ENCODE measurements at places on chromosomes 1 and 21.

DNA sequence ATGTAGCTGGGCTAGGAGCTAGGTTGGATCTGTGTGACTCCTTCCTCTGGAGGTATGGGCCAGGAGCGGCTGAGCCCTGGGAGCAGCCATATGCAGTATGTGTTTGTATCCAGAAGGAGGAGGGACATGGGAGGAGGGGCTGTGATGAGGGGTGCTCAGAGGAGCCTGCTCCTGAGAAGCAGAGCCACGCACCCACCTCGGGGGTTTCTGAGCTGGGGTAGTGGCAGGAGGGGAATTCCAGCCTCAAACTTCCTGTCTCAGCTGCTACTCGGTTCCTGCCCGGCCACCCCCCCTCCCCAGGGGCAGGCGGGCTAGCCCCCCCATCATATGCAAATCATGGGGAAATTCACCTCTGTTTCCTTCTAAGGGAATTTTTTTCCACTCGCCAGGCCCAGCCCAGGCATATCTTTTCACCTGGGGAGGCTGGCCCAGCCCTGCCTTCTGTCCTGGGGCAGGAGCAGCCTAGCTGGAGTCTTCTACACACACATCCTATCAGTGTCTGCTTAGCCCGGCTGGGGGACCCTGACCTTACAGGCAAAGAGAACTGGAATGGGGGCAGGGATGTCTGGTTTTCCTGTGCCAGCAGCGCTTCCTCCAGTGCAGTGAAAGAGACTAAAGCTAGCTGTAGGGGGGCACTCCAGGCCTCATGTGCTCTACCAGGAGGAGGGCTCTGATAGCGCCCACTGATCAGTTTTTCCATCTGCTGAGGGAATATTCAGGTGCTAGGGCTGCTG, 3.0 kb downstream of the ZC3H12A start:
- peak; percentile 83 for DNase-seq

DNA sequence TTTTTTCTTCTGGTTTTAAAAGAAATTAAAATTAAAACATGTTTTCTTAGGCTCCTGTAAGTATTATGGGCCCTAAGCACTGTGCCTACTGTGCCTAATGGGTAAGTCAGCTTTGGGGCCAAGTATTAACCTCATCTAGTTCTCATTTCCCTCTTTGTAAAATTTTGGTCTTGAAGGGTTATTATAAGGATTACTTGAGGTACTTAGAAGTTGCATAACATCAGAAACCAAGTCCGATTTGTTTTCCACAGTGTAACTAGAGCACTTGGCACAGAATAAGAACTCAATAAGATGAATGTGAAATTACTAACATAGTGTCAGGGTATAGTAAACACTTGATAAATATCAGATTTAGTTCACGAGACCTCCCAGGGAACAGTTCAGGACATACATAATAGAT, 16.4 kb upstream of the OSBPL9 start:
- no peak for DNase-seq

DNA sequence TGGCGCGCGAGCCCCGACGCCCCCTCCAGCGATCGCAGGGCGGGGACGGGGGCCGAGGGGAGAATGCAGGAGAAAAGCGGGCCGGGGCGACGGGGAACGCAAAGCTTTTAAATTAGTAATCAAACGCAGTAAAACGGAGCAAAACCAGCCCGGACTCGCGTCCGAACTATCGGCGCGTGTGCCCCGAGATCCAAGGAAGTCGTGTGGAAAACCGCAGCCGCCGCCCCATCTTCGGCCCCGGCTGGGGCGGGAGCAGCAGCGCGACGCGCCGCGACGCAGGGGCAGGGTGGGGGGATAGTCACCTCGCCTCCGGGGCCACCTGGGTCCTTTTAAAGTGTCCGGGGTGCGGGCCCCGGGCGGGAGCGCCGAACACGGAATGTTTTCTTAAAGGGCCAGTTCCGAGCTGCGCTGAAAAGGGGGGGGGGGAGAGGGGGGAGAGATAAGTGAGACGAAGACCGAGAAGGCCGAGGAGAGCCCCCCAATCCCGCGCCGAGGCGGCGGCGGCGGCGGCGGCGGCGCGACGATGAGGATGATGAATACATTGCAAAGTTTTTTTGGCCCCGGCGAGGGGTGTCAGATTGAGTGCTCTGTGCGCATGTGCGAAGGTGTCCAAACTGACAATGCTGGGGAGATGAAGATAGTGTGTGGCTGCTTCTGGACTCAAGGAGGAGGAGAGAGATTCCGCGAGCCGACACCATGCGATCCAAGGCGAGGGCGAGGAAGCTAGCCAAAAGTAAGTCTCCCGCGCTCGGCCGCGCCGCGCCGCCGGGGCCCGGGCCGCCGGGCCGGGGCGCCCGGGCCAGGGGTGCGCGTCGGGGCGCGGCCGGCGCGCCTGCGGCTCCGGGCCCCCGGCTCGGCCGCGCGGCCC, at the start of gene PRDM16:
Gene PRDM16, plus strand, starts transcription at position 640 of the 868 bp plus-strand sequence. Its CDS starts 57 bp downstream, at position 697.
- peak; percentile 26 for DNase-seq

DNA sequence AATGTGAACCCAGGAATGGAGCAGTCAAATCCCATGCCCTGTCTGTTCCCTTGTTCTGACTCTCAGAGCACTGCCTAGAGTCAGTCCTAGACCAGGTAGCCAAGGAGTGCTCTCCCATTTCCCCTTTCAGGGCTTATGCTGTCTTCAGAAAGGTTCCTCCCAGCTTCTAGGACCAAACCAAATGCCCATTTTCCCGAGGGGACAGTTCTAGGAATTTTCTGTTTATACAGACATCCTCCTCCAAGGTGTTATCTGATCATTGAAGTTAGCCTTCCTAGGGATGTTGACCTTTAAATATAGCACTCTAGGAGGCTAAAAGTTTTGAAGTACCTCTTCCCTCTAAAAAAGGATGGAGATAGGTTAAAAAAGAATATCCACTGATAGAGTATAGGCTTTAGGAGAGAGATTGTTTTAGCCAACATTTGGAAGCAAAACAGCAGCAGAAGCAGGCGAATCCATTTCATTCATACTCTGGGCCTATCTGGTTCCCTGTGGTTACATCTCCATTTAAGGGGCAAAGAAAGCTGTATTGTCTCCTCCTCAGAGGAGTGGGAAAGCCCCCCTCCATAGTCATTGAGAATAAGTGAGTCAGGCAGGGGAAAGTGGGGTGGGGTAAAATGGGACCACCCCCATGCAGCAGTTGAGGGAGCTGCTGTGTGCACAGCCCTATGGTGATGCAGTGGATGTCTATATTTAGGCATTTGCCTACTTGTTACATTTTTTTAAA, 126.5 kb downstream of the SPATA46 start:
- no peak for DNase-seq

- no peak for DNase-seq
Observed at GRCh38 chr1:162347281-162347680, 29.4 kb downstream of the SPATA46 start.

- DNase-seq: no peak
Observed at GRCh38 chr1:234542211-234542850, 63.4 kb upstream of the TARBP1 start.

DNA sequence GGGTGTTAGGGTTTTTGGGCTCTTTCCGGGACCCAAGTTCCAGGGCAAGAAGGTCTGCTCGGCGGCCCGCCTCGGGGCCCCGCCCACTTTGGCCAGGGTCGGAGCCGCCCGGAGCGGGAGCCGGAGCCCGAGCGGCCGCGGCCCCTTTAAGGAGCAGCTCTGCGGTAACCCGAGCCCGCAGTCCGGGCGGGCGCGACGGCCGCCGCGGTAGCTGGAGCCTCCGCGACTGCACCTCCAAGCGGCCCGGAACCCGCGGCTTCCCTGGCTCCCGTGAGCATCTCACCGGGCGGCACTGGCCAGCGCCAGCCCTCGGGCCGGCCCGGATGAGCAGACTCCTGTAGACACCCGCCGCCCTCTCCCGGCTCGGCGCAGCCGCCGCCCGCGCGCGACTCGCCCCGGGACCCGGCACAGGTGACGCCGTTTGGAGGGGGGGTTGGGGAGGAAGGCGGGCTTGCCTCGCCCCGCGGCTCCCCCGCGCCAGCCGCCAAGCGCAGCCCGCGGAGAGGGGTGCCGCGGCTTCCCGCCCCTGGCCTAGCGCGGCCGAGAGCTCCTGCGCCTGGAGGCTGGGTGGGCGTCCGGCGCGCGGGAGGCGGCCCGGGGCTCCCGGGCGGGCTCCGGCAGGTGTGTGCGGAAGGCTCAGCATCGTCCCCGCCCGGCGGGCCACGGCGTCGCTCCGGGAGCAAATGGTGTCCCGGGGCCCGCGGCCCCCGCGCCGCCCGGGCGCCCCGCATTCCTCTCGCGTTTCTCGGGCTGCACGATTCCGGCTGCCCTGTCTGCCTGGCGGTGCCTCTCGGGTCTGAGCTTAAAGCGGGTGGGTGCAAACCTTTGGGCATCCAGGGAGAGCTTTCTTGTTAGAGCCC, at the start of gene TLCD4:
Gene TLCD4, plus strand, starts transcription at position 149 of the 860 bp plus-strand sequence. CDS start 26,547 bp downstream, outside the sequence.
- DNase-seq: no peak

- no peak for DNase-seq
Observed at GRCh38 chr1:194028002-194028401, 841.6 kb upstream of the B3GALT2 start.

DNA sequence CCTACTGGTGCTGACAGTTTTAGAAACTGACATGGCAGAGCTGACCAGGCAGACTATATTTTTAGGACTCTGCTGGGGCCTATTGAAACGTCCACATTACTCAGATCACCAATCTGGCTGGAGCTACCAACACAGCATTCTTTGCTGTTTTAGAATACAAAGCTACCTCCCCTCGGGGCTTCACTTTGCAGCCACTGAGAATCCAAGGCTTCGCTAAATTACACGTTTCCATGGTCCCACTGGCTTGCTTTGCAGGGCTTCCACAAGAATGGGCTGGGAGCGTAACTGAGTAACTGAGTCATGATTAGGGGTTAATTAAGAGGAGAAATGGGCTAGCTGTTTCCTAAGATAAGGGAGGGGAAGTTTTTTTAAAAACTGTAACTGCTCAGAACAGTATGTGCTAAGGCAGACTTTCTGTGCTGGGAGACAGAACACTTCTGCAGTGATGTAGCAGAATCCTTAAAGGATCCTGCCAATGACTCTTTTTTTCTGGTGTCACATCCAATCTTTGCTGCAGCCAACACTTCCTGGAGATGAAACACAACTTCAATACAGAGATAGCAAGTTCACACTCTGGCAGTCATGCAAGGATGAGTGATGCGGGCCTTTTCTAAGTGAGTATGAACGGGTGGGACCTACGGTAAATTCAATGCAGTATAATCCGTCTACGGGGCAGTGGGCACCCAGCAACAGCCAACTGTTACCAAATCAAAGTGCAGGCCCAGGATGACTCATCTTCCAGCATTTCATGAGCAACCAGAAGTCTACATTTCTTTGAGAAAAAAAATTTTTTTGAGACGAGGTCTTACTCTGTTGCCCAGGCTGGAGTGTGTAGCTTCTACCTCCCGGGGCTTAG, 21.5 kb downstream of the NDUFS5 start:
- DNase-seq: no peak

GRCh38 chr1:98906809-98907208, 97.9 kb downstream of the PLPPR5 start:
- no peak for DNase-seq

- DNase-seq: peak; percentile 28
Observed at GRCh38 chr1:202807451-202807925, 733 bp downstream of the KDM5B start.

DNA sequence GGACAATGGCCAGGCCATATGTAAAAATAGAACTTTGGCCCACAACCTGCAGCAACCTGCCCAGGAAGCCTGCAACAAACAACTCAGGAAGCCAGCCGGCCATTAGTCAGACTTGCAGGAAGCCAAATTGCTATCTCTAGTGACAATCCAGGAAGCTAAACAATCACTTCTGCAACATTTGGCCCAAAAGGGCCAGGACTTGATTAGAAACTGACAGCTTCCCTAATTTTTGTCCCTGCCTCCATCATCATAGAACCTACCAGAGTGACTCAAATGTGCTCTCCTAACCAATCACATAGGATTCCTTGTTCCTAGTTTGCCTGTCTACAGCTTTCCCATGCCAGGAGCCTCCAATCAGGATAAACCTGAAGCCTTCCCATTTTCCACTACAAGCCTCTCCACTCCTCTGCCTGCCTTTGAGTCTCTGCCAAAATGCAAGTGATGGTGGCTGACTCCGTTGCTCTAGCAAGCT, 639.3 kb downstream of the PTPRU start:
- no peak for DNase-seq

DNA sequence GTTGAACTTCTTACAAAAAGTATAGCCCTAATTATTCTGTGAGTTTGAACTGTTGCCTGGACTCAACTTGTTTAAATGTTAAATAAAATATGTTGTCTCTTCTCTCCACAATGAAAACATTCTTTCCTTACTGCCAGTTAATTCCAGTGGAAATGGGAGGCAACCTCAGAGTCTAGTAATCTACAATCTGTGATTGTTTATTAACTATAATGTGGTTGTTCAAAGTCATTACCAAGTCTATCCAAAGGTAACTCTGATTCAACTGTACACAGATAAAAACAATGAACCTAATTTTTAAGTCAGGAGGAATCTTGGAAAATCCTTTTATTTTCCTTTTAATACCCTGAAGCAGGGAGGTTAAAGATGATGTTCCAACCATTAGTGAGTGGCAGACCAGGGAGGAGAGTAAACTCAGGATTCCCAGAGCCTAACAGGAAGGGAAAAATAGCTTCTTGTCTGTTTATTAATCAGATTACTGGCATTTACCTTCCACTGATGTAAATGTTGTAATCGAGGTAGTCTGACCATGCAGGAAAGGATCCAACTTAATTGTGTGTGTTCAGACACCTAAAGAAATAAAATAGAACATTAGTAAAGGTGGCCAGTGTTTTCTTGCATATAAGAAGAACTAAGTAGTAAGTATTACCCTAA, 57.1 kb upstream of the TBX15 start:
- no peak for DNase-seq

DNA sequence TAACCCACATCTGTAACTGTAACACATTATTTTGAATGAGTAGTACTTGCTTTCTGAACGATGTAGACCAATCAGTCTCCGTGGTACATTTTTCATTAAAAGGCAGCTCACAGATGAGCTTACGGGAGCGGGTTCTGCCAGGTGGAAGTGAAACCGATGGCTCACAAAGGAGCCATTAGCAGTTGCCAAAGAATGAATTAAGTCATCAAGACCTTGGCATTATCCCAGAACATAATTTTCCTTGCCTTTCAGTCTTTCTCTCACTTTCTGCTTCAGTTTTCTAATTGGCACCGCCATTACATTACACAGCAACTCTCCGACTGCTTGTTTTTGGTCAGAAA, 33.5 kb upstream of the UTS2 start:
- DNase-seq: no peak

- DNase-seq: no peak
Observed at GRCh38 chr1:111219557-111220286, 7.8 kb upstream of the CHI3L2 start.

DNA sequence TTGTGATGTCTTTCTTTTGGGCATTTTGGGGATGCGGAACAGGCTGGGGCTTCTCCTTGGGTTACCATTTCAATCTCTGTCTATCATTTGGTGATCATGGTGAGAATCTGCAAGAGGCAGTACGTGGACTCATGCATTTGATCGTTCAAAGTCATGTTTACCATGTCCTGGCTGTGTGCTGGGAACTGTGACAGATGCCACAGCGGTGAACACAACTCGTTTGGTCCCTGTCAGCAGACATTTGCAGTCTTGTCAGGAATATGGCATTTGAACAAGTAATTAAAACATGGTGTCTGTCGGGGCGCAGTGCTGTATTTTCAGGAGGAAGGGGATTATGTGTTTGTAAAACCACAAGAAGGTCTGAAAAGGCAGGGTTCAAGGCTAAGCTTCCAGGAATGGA, 103.3 kb upstream of the IGSF21 start:
- DNase-seq: no peak

All from stimulated activated CD4-positive, alpha-beta T cell treated with anti-CD3 and anti-CD28 coated beads, Interleukin-12 subunit alpha, Interleukin-12 subunit beta, amount 100 ng/mL, for 24 hours (primary cell).